GM04504 (cell line): ENCODE measurements at places on chromosomes 13 and 19.

DNA sequence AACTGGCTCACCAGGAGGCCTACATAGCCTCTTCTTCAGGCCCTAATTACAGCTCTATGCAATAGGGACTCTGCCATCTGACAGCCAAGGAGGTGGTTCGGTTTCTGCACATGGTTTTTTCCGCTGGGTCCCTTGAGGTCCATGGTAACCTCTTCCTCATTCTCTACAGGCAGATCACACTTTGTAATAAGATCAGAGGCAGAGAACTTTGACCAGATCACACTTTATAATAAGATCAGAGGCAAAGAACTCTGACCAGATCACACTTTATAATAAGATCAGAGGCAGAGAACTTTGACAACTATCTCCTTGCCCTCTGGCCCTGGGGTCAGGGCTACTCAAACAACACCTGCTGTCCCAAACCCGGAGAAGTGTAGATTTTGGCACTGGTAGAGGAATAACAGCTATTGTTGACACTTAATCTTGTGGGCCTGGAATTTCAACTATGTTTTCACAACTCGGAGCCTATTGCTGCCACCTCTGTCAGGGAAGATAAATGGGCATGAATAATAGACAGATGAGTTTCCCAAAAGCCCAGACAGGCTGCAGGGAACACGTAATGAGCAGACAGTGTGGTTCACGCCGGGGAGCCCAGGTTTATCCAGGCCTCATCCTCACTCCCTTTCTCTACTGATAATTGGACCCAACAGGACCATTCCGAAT lies 246.1 kb downstream of the UQCRFS1 start:
- no peak for DNase-seq

GRCh38 chr19:49094505-49095482 lies 9.5 kb downstream of the SNRNP70 start:
- DNase-seq: no peak

DNA sequence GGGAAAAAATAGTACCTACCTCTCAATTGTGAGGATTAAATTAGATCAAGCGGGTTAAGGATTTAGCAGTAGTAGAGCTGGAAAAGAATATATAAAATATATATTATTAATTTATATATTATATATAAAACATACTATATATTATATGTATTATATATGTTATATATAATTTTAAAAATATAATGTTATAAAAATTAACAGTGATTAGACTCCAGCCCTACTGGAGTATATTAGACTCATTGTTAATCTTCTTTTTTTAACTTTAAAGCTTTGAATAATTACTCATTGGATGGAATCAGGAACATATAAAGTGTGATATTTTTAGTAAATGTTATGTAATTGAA lies 380 bp upstream of the MRPL54 start:
- DNase-seq: no peak

DNA sequence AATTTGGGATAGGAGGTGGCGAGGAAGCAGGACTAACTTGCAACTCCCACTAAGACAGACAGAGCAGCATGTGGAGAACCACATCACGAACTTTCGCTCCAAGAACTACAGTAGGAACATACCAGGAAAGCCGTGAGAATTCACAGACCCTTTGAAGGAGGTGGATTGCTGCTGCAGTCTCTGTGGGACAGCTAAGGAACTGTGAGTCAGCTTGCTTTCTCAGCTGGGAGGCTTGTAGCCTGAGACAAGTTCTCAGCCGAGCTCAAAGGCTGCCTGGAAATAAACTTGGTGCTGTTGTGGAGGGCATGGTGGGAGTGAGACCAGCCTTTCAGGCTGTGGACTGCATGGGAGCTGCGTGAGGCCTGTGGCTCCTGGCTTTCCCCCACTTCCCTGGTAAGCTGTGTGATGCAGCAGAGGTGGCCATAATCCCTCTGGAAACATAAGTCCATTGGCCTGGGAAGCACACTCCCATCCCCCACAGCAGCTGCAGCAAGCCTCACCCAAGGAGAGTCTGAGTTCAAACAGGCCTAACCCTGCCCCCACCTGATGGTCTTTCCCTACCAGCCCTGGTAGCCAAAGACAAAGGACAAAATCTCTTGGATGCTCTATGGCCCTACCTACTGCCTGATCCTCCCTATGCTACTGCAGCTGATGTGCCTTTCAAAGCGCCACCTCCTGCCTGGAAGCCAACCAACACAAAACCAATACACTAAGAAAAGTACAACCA lies 441.1 kb upstream of the HTR2A start:
- no peak for DNase-seq

DNA sequence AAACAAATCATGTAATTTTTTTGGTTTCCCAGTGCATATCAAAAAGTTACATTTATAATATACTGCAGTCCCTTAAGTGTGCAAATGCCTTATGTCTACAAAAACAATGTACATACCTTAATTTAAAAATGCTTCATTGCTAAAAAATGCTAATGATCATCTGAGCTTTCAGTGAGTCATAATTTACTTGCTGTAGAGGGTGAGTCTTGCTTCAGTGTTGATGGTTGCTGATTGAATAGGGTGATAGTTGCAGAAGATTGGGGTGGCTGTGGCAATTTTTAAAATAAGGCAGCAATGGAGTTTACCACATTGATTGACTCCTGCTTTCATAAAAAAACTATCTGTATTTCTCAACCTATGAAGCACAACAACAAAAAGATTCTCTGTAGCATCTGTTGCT lies 613.9 kb downstream of the TBC1D4 start:
- DNase-seq: no peak

- DNase-seq: no peak
These were observed 13.9 kb downstream of the TFDP1 start for GRCh38 chr13:113598481-113598880.

DNA sequence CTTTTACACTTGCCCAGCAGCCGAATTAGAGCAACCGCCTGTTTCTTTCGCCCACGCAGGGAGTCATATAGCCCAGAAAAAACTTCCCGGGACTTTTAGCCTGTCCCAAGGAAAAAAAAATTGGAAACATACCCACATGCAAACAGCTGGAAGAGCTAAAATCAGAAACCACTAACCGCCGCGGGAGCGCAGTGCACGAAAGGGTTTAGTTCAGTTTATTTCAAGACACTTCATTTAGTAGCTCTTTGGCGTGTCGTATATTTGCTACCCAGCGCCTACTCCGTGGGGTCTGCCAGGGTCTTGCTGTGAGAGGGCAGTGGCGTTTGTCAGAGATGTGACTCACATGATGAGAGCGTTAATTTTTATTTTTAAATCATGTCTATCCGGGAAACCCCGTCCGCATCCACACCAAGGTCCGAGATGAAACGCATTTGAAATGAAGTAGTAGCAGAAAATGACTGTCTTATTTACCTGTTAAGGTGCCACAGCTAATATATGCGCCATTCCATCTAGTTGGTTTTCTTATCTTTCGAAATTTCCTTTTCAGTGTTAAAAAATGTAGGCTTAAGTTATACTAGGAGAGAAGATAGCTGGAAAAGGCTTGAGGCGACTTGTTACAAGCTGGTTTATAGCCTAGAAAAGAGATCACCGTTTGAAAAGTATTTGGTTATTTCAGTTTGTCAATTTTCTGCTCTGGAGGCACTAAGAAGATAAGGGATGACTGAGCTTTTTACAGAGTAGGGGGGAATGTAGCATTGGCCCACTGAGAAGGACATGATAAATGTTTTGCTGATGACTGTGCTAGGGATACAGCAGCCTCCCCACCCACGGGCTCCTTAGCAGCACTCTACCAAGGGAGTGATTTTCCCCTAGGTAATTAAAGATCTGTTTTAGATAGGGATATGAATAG lies 1.7 kb downstream of the KLF5 start:
- DNase-seq: peak; percentile 46

DNA sequence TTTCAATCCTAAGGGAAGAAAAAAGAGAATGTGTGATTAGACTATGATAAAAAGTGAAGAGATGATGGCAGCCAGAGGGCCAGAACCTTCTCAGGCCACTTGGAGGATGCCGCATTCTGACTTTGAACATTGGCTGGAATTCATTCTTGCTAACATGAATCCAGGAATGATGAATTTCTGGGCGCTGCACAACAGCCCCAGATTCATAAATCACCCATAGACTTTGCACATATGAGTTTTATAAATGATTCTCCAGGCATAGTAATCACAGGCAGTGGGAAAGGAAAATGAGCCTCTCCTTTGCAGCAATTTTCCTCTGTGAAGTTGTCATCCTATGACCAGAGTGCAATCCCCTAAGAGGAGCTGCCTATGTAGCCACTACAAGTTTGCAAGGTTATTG lies 555.4 kb downstream of the KCTD12 start:
- peak; percentile 10 for DNase-seq

GRCh38 chr19:7500811-7501450 lies 12.1 kb upstream of the PEX11G start:
- no peak for DNase-seq

- no peak for DNase-seq
These were observed 129.4 kb downstream of the AKAP11 start for GRCh38 chr13:42401376-42401775.

GRCh38 chr19:1182727-1183126 lies 8.7 kb upstream of the SBNO2 start:
- no peak for DNase-seq

DNA sequence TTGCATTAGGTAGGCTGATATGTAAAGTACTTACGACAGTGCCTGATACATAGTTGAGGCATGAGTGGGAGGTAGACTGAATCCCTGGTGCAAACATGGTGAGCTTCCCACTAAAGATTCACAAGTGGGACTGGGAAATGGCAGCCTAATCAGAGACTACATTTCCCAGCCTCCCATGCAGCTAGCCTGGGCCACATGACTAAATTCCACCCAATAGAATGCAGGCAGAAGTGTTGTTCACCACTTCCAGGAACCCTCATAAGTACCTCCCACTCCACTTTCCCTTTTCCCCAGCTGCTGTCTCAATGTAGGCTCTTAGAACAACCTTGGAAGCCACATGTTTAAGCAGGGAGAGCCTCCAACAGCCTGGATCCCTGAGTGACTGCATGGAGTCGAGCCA lies 104.9 kb downstream of the CACNA1A start:
- DNase-seq: no peak

GRCh38 chr13:109725297-109725696 lies 61.1 kb downstream of the IRS2 start:
- no peak for DNase-seq

- DNase-seq: no peak
These were observed 1.1 kb downstream of the CCNE1 start for GRCh38 chr19:29812881-29813275.

GRCh38 chr19:47778954-47779351 lies 450 bp downstream of the SELENOW start:
- no peak for DNase-seq

DNA sequence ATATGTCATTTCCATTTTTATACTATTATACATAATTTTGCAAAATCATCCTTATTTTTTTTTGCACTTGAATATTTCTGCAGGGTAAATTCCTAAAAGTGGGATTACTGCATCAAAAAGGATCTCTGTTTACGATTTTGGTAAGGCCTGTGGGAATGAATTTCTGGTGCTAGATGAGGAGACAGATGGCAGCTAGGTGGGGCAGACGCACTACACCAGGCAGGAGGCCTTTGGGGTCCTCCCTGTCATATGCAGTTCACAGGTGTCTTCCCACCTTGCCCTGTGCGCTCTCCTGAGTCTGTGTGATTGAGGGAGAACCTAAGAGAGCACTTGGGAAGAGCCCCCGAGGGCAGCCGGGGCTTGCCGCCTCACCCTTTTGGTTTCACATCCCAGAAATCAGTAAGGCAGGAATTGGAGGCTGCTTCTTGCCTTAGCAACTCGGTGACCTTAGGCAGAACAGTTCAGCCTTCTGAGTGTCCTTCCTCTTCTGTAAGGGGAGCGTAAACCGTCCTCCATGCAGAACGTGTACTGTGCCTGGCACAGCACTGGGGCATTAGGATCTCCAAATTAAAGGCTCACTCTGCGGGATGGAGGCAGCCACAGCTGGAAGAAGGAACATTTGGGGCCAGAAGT lies 13.4 kb upstream of the GJB2 start:
- DNase-seq: no peak

GRCh38 chr13:24493356-24493755 lies 19.2 kb downstream of the PARP4 start:
- no peak for DNase-seq

GRCh38 chr13:35723053-35723461 lies 246.6 kb upstream of the MAB21L1 start:
- no peak for DNase-seq

- no peak for DNase-seq
These were observed 20.5 kb upstream of the SHKBP1 start for GRCh38 chr19:40555978-40556689.

- DNase-seq: peak; percentile 40
These were observed 20.7 kb downstream of the TNFSF11 start for GRCh38 chr13:42594481-42595252.

- no peak for DNase-seq
These were observed 117.2 kb downstream of the ATP11A start for GRCh38 chr13:112806739-112807652.
